ENCODE measurements at places on chromosomes 5 and 9.

DNA sequence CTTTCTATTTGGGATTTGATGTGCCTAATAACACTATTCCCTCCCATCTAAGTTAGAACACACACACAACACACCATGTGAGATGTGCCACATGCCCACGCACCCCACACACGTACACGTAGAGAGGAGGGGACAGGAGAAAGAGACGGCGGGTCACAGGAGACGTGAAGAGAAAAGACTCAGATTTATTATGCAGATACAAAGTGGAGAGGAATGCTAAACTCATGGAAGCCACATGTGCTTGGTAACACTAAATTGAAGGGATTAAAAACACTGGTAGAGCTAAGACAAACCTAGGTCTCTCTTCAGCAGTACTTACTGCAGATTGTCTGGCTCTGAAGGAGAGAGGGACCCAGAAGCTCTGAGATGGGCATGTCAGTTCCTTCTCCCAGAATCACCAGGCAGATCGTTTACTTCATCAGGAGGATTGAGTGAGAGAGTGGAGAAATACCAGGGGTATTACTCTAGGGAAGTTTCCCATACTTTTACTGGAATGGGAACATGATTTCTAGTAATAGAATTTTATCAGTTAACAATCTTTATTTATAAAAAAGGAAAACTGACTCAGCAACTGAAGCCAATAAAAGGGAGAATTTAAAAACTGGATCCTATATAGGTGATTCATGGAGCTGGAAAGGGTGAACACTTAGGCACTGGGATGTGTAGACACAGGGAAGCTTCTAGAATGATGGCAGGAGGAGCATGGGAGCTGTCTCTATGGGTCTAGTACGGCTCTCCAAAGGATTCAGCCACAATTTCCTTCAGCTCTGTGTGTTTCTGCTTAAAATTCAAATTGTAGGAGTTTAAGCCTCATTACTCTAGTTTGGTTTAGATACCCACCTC, 139.4 kb downstream of the MACIR start:
- DNase-seq, result no peak

DNA sequence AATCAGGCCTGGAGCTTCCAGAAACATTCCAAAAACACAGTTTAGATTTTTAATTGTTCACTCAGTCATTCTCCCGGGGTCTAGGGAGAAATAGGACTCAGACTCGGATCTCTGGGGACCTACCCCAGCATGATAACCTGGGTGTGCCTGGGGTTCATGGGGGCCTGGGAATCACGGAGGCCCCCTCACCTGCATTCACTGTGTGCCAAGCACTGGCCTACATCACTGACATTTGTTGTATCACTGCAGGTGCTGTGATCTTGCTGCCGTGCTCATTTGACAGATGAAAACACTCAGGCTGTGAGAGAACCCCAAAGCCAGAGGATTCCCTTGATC, 22.8 kb upstream of the ZBTB43 start:
- DNase-seq, result no peak

GRCh38 chr5:1746371-1747078, 53.1 kb downstream of the MRPL36 start:
- no peak for DNase-seq

DNA sequence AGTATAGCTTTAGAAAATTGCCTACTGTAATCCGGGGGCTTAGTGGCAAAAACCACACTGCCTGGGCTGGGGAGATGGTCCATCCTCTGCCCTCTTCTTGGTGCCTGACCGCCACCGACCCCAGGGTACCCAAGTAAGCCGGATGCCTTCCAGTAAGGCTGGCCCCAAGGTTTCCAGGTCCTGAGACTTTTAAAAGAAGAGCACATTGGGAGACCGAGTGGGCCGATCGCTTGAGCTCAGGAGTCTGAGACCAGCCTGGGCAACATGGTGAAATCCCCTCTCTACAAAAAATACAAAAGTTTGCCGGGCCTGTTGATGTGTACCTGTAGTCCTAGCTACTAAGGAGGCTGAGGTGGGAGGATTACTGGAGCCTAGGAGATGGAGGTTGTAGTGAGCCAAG, 406.7 kb upstream of the IRX4 start:
- DNase-seq, result no peak

DNA sequence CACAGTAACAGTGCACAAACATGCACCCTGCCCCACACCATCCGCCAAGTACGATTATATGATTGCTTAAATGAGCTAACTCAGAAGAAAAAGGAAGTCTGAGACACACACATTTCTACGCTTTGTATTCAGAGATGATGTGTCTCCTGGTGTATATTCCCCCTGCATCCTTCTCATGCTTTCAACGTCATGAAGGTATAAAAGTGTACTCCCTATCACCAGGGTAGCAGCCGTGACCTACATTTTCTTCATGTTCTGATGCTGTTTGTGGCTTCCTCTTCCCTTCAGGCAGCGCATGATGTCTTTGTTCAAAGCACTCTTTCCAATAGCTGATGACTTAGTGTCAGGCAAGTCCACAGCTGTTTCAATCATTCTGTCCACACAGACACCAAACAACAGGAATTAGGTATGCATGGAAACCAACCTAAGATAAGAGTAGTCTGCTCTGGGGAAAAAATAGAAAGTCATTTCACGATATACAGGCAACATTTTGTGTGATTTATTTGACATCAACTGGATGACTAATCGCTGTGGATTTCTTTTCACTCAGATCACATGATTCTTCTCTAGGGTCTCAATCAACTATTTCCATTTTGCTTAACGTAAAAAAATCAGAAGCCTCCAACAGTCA, 269.4 kb upstream of the PTGER4 start:
- peak; percentile 65 for DNase-seq
